ENCODE measurements at places on chromosomes 4 and X. TPM values are rescaled to one million over a fixed set of nuclear protein-coding genes. Genes with fewer than 3 reads are reported as not detected.
A peak's percentile ranks its signal among the peaks of the same experiment; 100 is the strongest.

DNA sequence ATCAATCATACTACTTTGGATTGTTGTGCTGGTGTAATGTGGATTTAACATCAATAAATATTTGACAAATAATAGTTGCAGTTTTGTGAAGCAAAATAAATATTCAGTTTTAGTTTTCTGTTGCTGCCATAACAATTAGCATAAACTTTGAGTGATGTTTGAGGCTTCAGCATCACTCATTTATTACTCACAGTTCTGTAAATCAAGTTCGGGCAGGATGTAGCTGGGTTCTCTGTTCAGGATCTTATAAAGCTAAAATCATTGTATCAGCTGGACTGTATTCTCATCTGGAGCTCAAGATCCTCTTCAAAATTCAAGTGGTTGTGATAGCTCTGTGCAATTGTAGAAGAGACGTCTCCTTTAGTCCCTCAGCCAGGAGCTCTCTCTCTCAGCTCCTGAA lies 81.7 kb downstream of the CBR4 start:
- no peak for DNase-seq
- H3K4me3 ChIP-seq: no peak overlapping the region
- H3K27ac ChIP-seq: no peak overlapping the region
- H3K36me3 ChIP-seq: peaks cover 36% of the 10 kb centered on the region

The DDIT4L gene
- total RNA-seq: 3.2 TPM

The C4orf54 gene
- not detected for total RNA-seq

The REELD1 gene
- not detected for total RNA-seq

DNA sequence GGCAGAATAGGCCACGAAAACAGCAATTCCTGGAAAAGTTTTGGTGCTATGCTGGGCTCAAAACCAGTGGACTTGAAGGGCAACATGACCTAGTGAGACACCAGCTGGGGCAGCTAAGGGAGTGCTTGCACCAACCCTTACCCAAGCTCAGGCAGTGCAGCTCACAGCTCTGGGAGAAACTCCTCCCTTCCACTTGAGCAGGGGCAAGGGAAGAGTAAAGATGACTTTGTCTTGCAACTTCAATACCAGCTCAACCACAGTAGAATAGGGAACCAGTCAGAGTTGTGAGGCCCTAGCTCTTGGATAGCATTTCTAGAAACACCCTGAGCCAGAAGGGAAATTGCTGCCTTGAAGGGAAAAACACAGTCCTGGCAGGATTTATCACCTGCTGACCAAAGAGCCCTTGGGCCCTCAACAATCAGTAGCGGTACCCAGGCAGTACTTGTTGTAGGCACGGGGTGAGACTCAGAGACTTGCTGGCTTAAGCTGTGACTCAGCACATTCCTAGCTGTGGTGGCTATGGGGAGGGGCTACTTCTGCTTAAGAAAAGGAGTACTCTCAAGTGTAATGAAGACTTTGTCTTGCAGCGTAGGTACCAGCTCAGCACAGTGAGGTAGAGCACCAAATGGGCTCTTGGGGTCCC lies 19.7 kb upstream of the ABCG2 start:
- H3K27me3 ChIP-seq: no peaks in the 10 kb centered on the region
- no peak overlapping the region for H3K27ac ChIP-seq
- peak; percentile 57 for DNase-seq
- no peak overlapping the region for H3K4me3 ChIP-seq
